ENCODE measurements at places on chromosomes 1 and 21.
A peak's percentile ranks its signal among the peaks of the same experiment; 100 is the strongest.

DNA sequence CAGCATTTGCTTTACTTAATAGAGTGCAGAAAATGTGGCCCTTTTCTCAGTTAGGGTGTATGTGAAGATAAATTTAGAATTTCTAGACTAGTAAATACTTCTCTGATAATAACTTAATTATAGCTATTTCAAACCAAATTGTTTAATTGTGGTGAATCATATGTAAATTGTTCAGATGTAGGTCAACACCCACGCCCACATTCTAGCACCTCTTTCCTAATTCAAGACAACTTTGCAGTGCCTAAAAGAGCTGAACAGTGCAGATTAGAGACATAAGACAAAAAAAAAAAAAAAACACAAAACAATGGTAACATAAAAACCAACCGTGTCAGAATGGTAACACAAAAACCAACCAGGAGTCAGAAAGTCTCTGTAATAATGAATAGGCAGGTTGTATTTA lies 758.3 kb downstream of the USP25 start:
- no peak for DNase-seq

DNA sequence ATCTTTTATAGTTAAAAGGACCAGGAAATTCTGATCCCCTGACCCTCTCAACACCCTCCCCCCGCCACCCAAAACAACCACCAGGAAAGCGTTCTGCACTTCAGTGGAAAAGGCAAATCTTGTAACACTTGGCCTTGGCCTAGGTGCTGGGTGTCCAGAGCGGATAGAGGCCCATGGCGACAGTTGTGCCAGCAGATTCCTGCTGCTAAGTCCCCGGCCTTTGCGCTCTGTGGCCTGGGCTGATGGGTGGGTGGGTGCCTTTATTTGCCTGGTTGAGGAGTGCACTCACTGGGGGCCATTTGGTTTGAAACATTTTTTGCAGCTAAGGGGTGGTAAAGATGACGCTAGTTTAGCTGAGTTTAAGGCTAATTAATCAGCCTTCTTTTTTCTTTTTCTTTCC lies 127.9 kb upstream of the ERRFI1 start:
- no peak for DNase-seq

GRCh38 chr1:69572921-69573320 lies 5.2 kb downstream of the LRRC7 start:
- DNase-seq = no peak

GRCh38 chr1:110205591-110206155 lies 4.4 kb upstream of the KCNC4 start:
- DNase-seq = no peak

DNA sequence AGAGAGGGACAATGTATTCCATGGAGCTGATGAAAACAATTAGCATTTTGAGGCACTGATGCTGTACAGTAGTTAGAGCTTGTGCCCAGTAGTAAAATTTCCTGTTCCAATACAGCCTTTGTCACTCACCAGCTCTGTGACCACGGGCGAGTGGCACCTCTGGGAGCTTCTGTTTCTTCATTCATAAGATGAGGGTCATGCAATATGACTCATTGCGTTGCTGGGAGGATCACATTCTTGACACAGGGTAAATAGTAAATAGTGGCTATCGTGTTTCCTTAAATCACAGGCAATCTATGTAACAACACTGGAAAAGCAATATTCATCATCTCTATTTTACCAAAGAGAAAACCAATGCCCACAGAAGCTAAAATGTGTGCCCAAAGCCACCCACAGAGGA lies 4.5 kb upstream of the LRRC52 start:
- DNase-seq = no peak

DNA sequence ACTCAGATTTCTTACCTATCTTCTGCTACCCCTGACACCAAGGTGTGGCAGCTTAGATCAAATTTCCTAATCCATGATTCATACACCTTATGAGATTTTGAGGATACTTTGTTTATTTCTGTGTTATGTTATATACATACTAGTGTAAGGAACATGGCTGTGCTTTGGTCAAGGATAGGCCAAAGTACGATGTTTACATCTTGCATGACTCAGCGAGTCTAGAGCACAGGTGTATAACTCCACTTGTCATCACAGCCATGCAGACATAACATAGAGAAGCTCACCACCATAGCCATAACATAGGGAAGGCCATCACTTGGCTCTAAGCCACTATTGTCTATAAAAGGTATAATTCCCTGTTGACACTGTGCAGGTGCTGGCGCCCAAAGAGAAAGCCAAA lies 61.2 kb downstream of the GBP6 start:
- DNase-seq = no peak

DNA sequence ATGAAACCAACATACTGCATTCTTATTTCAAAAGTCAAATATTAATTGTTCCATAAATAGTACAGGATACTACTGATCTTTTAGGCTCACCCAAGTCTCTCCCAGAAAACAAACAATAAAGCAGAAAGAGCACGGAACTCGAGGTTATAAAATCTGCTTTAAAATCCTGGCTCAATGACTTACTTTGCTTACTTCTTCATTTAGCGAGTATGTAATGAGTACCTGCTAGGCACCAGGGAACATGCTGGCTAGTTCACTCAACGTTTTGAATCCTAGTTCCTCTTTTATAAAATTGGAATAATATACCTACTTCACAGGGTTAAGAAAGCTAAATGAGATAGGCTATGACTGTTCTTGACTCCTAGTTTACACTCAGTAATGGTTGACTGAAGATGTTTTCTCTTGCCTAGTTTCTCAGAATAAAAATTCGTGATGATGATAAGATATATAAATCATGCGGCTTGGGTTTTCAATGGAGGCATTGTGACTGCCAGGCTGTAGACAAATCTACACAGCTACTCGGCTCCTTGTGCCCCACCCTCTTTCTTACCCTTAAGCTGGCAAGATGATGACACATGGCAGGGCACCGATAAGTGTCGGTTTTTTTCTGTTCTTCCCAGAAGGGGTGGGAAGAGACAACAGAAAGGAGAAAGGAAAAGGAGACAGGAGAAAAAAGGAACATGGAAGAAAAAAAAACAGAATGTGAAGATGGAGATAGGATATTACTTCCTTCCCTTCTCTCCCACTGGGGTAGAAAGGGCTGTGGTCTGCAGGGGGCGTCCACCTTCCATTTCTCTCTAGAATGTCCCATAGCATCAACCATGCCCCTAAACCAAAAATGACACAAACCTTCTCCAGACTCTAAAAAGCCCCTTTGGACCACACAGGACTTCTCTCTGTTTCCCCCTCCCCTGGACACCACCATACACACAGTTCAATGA lies 507.1 kb downstream of the SMYD3 start:
- no peak for DNase-seq

GRCh38 chr1:213051881-213052202 lies 801 bp downstream of the RPS6KC1 start:
- no peak for DNase-seq

- no peak for DNase-seq
Measured at GRCh38 chr1:84110629-84111028, 33.4 kb upstream of the PRKACB start.

GRCh38 chr1:2530513-2531361 lies 674 bp upstream of the HES5 start:
- DNase-seq = no peak

GRCh38 chr1:21783679-21784603 lies 992 bp upstream of the USP48 start:
- DNase-seq = peak; percentile 99

DNA sequence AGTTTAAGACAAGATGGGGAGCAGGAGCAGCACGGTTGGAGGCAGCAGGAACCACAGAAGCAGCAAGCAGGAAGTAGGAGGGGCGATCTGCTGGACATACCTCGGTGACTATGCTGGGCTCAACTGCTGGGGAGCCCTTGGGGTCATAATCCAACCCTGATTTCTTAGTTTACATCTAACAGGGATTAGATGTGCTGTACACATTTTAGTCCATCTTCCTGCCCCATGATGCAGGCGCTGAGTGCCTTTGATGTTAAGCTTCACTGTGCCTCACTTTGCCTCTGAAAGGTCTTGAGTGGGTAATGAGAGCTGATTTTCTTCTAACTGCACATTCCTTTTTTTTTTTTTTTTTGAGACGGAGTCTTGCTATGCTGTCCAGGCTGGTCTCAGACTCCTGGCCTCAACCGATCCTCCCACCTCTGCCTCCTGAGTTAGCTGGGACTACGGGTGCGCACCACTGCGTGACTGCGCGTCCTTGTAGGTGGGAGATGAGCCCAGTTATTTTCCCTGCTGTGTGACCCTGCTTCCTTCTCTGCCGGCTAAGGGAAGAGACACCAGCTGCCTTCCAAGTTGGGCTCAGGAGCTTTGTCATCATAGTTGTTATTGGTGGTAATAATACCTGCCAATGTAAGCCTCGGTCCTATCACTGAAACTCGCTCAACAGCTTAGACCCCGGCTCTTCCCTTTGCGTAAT lies 1.1 kb upstream of the RCAN3 start:
- peak; percentile 46 for DNase-seq

GRCh38 chr1:27122652-27123051 lies 32.3 kb downstream of the SLC9A1 start:
- peak; percentile 34 for DNase-seq

DNA sequence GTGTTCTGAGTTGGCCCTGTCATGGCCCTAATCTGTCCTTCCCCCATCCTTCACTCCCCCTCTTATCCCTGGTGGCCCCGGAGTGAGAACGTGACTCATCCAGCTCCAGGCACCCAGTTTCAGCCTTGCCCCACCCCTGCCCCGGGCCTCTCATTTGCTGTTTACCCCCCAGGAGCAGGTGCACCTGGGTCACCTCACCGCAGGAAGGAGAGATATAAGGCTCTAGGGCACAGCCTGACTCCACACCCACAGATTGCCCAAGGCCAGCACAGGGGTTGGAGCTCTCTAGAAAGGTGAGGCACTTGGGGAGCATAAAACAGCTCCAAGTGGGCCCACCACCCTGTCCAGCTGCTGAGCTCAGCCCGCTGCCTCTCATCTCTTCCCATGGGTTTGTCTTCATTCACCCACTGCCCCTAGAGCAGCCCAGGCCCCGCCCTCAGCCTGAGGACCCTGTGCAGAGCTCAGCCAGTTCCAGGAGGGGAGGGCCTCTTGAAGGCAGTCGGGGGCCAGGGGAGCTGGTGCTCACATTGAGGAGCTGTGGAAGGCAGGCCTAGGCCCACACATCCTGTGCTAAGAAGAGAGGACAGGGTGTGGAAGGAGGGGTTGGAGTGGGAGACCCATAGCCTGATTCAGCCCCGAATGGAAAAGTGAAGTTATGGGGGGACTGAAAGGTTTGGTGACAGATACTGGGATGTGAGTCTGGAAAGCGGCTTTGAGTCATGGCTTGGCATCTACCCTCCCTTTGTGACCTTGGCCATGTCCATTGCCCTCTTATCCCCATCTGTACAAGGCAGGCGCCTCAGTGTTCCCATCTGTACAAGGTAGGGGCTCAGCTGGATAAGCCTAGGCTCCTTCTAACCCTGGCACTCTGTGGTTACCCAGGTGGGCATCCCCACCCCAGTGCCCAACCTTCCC lies 16.1 kb upstream of the GPR37L1 start:
- DNase-seq = no peak

- no peak for DNase-seq
Measured at GRCh38 chr1:215115760-215116159, 33.2 kb downstream of the KCNK2 start.

GRCh38 chr1:161739865-161740566 lies 9.6 kb upstream of the DUSP12 start:
- DNase-seq = no peak

DNA sequence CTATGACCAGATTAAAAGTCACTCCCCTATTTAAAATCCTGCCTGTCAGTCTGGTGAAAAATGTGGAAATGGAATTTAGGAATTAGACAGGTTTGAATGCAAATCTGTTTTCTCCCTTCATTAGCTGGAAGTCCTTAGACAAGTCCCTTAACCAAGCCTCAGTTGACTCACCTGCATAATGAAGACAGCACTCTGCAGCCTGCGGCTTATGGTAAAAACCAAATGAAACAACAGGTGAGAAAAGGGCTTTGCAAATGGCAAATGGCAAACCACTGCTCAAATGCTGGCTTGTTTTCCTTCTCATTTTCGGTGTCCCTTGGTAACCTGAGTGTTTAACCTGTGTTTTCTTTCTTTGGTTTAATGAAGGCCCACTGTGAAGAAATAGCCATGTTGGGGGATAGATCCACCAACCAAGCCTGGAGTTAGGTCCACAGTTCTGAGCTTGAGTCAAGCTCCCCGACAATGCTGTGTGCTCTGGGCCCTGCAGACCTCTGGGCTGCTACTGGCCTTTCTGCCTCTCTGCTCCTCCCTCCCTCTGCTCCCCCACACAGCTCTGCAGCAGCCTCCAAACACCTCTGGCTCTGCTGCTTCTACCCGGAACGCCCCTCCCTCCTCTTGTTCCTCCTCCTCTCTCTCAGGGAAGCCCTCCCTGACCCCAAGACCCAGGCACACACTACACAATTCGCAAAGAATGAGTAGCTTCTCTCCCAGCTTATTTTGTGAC lies 641.8 kb downstream of the MATN1 start:
- DNase-seq = peak; percentile 21
